ENCODE measurements at places on chromosomes 2 and 18.

GRCh38 chr2:80591233-80591632 lies 286.7 kb upstream of the LRRTM1 start:
- no peak for DNase-seq

- peak; percentile 83 for DNase-seq
Measured at GRCh38 chr2:54979321-54980044, 70.8 kb downstream of the RTN4 start.

- DNase-seq: no peak
Measured at GRCh38 chr2:106596844-106597243, 109.7 kb downstream of the CD8B2 start.

GRCh38 chr18:56576826-56577573 lies 61.4 kb downstream of the TXNL1 start:
- DNase-seq: peak; percentile 19

GRCh38 chr2:237182422-237183123 lies 96.9 kb downstream of the COPS8 start:
- no peak for DNase-seq

DNA sequence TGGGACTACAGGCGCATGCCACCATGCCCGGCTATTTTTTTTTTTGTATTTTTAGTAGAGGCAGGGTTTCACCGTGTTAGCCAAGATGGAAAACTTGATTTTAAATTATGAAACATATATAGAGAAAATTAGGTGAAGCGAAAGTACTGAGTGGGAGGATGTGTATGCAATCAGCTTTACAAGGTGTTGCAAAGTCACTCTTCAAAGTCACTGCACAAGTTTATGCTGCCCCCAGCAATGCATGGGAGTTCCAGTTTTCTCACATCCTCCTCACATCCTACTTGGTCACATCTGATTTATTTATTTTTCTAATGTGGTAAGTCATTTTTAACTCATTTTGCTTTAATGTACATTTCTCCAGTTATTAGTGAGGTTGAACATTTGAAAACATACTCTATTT lies 49.2 kb upstream of the CHN1 start:
- no peak for DNase-seq

DNA sequence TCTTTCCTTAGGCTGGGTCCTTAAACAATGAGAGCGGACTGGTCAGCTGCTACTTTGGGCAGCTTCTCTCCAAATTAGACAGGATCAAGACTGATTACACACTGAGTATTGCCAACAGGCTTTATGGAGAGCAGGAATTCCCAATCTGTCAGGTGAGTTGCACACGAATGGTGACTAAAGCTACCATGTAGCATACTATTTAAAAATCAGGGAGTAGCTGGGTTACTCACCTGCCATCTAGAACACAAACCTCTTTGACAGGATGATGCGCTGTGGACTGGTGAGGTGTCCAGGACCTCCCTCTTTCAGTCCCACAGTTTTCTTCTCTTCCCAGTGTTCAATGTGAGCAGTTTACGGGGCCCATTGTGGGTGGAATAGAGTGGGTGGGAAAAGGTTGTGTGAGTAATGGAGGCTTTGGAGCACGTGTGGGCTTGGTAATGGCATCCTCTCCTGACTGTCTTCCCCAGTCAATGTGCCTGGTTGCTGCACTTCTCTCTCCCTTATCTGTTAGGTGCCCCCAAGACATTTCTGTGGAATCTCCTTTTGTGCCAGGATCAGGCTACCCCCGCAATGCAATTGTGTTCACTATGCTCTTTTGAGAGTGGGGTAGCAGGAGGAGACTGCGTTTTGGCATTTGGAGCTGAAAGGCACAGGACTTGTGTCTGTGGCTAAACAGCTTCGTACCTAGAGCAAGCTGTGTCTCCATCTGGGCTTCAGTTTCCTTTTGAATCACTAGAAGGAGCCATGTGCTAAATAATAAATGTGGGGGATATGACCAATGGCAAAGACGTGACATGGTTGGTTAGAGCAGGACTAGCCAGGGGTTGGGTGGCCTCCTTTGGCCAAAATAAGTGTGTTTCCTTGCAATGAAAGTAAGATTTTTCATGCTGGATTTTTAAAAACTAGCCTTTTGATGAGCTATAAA lies 17.7 kb downstream of the SERPINB12 start:
- no peak for DNase-seq

- no peak for DNase-seq
Measured at GRCh38 chr2:191384829-191385228, 139.6 kb downstream of the MYO1B start.

GRCh38 chr18:34649080-34649479 lies 61.0 kb upstream of the DTNA start:
- DNase-seq: no peak

- DNase-seq: peak; percentile 79
Measured at GRCh38 chr2:61763605-61764034, 90.2 kb downstream of the FAM161A start.

DNA sequence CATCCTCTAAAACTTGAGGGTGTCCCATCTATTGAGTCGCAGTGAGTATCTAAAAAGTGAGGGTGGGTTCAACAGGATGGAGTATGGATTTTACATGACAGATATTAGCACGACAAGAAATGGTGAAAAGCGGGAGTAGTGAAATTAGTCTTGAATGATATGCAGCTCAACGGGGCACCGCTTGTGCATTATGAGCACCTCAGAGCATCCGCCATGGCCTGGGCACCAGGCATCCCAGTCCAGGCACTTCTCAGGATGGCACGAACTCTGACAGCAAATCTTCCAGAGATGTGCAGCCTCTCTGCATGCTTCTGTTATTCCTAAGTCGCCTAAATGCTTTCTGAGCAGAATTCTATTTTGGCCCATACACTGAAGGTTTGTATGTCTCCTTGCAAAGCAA lies 57.1 kb downstream of the ZNF516 start:
- no peak for DNase-seq
